Kidney epithelial cell (primary cell): ENCODE measurements at places on chromosomes 6 and 20.

DNA sequence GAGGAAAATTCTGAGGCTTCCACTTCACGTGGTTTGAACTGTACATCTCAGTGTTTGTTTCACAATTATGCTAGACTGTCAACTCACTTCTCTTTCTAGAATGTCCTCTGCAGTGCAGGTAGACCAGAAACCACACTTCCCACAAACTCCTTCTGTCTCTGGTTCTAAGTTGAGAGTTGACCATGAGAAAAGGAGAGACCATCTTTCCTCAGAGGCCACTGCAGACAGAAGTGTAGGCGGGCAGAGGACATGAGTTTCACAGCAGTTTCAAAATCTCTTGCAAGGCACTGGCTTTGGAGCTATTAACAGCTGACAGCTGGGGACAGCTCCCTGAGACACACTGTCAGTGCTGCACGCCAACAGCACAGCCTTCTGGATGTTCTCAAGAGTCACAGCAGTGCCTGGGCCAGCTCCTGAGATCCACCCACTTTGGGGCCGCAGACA, 55.4 kb upstream of the MOXD1 start:
- no peak for DNase-seq

DNA sequence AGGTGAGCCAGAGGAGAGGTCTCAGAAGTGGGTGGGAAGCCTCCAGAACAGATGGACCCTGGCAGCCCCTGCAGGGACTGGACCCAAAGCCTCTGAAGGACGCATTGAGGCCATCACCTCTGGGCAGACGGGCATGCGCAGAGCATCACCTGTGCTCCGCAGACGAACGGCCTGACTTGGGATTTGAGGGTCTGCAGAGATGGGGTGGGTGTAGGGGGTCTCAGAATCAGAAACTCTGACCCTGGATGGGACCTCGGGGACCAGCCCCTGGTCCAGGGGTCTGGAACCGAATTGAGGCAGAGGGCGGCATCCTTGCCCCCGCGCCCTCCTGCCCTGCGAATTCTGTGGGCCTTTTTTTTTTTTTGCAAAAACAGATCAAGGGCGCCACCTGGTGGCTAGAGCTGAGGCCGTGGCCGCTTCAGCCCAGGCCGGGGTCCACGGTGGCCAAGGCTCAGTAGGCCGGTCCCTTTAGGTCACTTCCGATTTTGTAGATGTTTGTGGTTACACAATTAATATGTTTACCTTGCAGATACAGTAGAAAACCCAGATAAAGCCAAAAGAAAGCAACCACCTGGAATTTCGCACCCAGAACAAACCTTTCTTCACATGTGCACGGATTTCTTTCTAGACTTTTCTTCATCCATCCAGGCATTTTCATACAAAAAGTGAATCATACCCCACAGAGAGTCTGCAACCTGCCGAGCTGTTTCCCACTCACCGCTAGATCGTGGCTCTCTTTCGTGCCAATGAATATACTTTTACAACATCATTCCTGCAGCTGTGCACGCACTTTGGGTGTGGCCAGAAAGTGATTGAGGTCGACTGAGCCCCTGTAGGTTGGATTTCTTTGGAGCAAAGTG, 25.9 kb downstream of the ZBP1 start:
- no peak for DNase-seq

GRCh38 chr6:124164343-124164742, 360.7 kb downstream of the NKAIN2 start:
- no peak for DNase-seq

GRCh38 chr20:58481481-58482021, 33.6 kb downstream of the APCDD1L start:
- no peak for DNase-seq

- DNase-seq, result no peak
Measured at GRCh38 chr20:55964790-55965189, 40.5 kb downstream of the CBLN4 start.

GRCh38 chr6:1662534-1662933, 52.8 kb downstream of the FOXC1 start:
- DNase-seq, result no peak

DNA sequence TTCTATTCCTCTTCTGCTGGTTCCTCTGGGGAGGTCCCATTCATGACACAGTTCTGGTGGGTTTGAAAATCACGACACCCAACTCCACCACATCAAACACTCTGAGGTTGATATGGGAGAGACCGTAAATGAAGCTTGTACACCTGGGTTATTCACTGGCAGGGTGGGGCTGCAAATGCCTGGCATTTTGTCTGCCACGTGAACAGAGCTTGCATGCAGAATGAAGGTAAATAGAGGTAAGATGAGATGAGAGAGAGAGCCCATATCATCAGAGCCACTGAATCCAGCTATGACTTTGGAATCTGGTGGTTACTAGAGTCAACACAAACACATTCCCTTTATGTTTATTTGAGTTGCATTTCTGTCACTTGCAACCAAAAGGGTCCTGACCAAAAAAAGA, 97.4 kb downstream of the BANF2 start:
- no peak for DNase-seq

- no peak for DNase-seq
Measured at GRCh38 chr20:32567384-32568178, 17.6 kb downstream of the NOL4L start.

DNA sequence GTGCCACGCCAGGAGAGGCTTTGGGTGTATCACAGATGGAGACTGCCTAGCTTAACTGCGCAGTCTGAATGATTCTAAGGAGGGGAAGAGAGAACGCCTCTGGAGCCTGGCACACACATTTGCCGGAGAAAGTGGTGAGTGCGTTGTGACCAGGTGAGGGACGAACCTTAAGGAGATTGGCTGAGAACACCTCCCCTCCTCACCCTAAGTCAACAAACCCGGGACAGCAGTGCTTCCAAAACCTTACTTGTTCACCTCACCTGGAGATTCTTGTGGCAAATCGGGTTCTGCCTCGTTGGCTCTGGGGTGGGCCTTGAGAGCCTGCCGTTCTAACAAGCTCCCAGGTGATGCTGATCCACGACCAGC, 9.4 kb downstream of the SYNJ2 start:
- no peak for DNase-seq

DNA sequence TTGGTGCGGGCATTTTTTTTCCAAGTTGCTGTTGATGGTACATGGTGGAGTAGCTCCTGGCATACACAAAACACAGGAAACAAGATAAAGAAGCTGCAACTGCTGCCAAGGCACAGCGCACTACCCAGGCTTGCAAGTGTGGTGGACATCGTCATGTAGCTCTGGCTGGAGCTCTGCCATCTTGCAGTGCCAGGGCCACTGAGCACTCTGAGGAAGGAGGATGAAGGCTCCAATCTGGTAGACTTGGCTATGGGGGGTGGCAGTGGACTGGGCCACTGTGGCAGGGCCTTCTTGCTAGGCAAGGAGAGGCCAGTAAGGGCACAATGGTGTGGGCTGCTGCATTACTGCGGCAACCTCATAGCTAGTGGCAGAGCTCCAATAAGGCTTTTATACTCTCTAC, 263.5 kb downstream of the CENPW start:
- no peak for DNase-seq

- DNase-seq, result no peak
Measured at GRCh38 chr20:483815-484644, 21.7 kb upstream of the TBC1D20 start.
